NCI-H774 (cell line): ENCODE measurements at places on chromosomes 5 and 9.

- DNase-seq, result no peak
Measured at GRCh38 chr5:158967541-158967940, 132.2 kb downstream of the EBF1 start.

- no peak for DNase-seq
Measured at GRCh38 chr5:103375350-103375749, 116.8 kb downstream of the MACIR start.

DNA sequence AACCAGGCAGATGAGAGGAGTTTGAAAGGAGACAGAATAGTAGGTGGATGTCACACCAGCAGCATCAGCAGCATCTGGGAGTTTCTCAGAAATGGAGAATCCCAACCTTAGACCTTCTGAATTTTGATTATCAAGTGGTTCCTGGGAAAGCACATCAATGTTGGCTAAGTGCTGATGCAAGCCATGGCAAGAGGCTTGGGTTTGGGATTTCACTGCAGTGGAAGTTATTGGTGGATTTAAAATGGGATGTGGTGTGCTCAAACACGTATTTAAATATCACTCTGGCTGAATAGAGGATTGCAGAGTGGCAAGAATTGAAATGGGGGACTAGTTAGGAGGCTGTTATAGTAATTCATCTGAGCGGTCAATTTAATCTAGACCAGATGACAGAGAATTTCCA is 387.8 kb upstream of the WWC1 start:
- DNase-seq, result no peak

GRCh38 chr5:123207852-123208251 is 118.8 kb downstream of the PRDM6 start:
- no peak for DNase-seq

DNA sequence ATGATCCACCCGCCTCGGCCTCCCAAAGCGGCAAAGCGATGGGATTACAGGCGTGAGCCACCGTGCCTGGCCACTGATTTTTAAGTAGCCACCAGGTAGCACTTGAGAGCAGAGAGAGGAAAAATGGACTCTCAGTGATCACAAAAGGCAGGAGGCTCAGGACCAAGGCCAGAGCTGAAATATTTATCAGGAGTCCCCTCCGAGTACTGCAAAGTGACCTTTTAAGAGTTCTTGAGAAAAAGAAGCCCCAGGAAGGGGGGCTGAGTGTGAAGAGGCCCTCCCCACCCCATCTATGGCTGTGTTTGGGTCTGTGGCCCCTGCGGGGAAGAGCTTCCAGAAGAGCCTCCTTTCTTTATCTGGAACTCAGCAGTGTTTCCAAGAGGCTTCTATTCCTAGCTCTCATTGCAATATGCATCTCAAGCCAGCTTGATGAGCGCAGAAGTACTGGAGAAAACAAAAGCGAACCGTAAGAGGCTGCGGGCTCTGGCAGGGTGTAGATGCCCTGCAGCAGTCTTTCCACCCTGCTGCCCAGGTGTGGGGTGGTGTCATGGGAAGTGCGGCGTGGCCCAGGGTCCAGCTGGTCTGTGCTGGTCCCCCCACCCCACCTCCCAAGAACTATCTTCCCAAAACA is 75.5 kb upstream of the CDK20 start:
- no peak for DNase-seq

- DNase-seq, result no peak
Measured at GRCh38 chr9:112550531-112550930, 63.9 kb downstream of the KIAA1958 start.

- no peak for DNase-seq
Measured at GRCh38 chr5:40223884-40224402, 455.8 kb upstream of the PTGER4 start.

DNA sequence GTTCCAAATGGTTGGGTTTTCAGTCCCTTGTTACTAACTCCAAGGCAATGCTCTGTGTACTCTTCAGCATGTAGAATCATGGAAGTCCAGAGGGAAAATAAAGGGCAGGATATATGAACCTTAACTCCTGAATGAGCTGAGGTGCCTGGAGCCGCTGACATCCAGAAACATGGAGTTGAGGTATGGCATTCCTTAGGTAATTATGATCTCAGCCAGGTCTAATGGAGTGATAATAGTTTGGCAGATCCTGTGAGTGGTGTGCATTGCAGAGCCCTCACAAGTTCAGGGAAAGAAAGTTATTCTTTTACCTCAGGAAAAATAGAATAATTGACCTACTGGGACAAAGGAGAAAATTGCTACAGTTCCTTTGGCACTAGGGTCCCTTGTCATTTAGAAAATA is 369.1 kb downstream of the ZNF608 start:
- no peak for DNase-seq

DNA sequence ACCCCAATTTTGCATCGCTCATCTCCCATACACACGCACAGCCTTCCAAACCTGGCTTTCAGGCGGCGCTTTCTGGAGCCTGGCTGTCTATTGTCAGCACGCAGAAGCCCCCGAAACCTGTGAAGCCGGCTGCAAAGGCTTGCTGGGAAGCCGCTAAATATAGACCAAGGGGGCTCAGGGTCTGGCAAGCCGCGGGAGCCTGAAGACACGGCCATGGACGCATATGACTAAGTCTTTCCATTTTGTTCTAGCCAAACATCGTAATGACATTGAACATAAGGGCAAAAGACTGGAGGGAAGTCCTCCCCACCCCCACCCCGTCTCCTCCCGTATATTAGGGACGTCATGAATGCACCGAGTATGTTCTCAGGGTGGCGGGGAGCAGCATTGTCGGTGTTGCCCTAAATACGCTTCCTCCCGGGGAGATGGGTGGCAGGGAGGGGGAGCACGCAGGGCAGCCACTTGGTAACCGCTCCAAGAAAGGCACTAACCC is 1.1 kb downstream of the CTNND2 start:
- DNase-seq, result no peak

DNA sequence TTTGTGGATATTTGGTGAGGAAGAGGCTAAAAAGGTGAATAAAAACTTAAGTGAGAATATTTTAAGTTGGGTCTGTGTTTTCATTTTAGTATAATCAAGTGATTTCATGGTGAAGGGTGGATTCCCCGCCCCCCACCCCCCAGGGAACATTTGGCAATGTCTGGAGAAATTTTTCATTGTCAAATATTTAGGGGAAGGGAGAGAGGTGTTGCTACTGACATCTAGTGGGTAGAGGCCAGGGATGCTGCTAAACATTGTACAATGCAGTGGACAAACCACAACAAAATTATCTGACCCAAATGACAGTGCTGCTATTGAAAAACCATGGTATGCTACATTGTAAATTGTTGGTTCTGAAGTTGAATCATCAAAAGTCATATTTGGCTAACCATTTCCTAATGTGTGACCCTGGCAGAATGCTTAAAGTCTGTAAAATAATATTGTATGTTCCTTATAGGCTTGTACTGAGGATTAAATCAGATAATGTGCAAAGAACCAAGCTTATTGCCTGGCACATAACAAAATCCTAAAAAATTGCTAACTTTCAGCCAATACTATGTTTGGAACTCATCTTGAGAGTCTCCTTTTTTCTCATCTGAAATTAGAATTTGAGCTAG is 5.6 kb downstream of the C5orf24 start:
- DNase-seq, result no peak

DNA sequence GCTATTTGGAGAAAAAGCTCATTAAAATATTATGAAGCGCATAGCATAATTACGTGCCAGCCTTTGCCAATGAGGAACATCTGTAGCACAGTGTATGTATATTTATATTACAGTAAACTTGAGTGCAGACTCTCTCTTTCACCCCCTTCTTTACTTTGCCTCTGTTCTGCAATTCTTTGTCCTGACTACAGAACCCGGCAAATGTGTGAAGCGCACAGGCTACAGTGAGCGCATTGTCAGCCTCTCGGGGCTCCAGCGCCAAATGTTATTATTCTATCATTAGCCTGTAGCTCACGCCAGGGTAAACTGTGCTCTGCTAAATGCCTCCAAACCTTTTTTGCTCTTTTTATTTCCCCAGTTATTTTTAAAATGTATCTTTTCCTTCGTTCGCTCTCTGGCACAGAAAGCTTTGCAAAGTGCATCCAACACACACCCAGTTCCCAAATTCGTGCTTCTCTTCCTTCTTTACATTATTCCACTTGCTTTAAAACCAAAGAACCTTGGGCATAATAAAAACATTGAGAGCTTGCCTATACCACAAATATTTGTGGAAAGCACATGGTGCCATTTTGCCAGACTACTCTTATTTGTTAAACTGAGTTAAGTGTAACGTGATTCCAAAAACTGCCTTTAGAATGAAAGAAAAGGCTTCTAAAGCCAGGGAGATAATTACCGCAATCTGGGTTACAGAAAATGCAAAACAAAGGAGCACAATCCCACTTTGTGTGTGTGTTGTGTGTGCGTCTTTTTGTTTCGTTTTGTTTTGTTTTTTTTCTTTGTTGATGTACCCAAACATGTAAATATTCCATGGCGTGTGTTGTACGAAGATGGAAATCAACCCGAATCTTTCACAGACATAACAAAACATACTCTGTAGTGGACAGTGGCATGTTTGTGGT is 164.1 kb upstream of the MPDZ start:
- DNase-seq, result peak; percentile 77

DNA sequence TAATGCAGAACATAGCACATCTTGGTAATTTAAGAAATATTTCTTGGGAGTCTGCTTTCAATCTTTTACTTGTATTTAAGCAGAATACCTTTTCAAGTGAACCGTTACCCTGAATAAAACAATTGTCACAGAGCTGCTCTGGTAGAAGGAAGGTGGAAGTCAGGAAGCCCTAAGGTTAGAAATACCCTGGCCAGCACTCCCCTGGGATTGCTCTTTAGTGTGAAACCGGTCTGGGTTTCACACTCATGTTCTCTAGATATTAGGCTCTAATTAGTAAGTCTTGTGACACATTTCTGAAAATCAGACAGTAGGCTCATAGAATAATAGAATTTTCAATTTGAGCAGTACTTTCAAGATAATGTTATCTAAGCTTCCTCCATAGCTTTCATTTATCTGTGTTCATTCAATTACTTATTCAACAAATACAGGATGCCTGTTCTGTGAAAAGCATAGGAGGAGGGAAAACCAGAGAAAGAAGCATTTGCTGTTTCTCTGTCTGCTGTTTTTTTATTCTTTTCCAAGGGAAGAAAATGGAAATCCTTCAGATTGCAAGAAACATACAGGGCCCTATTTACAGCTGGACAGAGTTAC is 825.5 kb downstream of the TLR4 start:
- DNase-seq, result no peak

GRCh38 chr9:128913048-128913900 is 7.5 kb upstream of the PHYHD1 start:
- DNase-seq, result no peak

DNA sequence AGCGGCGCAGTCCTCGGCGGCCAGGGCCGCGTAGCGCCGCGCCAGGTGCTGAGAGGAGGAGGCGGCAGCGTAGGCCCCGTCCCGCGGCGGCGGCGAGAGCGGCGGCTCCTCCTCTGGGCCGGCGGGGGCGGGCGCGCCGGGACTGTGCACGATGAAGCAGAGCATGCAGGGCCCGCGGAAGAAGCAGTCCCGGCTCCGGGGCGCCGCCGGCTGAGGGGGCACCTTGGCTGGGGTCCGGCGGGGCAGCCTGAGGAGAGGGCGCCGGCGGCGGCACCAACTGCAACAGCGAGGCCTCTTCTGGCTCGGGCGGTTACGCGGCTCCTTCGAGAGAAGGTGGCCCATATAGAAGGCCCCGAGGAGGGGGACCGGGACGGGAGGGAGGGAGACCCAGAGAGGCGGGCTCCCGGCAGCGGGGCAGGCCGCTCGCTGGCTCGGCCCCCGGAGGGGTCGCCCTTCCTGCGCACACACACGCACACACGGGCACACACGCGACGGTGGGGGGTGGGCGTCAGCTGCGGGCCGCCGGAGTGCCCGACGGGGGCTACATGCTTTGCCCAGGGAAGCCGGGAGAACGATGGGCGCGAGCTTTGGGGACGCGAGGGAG is 446 bp downstream of the FBXL17 start:
- peak; percentile 35 for DNase-seq

DNA sequence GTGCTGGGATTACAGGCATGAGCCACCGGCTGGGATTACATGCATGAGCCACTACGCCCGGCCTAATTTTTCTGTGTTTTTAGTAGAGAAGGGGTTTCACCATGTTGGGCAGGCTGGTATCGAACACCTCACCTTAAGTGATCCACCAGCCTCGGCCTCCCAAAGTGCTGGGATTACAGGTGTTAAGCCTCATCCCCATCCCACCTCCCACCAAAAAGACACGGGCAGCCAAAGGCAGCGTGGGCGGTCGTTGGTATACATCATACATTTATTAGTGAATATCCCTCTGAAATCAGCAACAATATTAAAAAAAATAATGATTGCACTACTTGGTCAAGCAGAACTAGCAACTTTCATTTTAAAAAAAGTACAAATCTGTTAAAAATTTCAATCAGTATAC is 10.7 kb downstream of the RNF44 start:
- no peak for DNase-seq

DNA sequence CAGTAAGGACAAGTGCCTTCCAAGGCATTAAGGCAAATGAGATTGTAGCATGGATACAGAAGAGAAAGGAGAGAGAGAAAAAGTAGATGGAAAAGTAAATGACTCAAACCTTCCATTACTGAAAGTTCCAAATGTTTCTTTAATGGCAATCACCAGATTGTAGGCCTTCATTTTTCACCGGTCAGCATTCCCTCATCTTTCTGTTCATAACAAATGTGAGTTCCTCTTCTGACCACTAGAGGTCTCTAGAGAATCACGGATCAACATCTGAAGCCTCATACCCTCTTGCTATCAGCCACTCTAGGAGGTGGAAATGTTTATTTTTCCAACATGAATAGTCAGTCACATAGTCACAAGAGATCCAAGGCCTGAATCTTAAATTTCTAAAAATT is 73.6 kb upstream of the RPS23 start:
- DNase-seq, result peak; percentile 62

GRCh38 chr9:92592946-92593861 is 57.4 kb upstream of the ECM2 start:
- no peak for DNase-seq

DNA sequence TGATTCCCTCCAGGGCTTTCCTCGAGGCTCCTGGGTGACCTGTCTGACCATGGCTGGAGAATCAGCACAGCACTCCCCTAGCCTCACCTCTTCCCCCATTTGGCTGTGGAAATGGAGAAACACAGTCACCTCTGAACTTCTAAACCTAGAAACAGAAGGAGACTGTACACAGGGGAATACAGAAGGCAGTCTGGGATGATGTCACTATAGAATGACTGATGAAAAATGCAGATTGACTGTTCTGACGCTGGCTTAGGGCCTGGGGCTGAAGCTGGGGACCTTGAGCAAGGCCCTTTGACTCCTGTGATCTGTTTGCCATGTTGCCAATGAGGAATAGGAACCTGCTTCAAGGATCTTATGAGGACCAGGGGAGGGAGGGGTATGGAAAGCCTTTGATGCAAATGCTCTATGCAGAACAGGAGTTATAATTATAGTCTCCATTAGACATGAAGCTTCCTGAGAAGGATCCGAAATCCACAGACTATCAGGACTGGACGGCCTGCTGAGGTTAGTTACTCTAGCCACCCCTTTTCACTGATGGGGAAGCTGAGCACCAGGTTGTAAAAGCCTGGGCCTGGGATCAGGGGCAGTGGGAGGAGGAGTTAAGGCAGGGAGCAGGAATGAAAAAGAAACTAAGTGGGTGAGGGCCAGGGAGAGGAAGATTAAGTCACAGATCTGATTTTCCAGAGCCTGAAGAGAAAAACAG is 24.4 kb upstream of the ANXA6 start:
- no peak for DNase-seq

GRCh38 chr5:135276151-135276550 is 122.9 kb downstream of the MACROH2A1 start:
- DNase-seq, result no peak
